Endodermal cell (in vitro differentiated cells): ENCODE measurements at places on chromosomes 6 and 20.
A peak's percentile ranks its signal among the peaks of the same experiment; 100 is the strongest.

- DNase-seq, result peak; percentile 11
Observed at GRCh38 chr6:154352898-154353585, 3.6 kb downstream of the IPCEF1 start.

- no peak for DNase-seq
Observed at GRCh38 chr6:138004430-138005287, 102.6 kb downstream of the PERP start.

- DNase-seq, result peak; percentile 90
Observed at GRCh38 chr6:118618676-118619377, 32.6 kb downstream of the CEP85L start.

GRCh38 chr6:11288065-11288464 is 55.6 kb upstream of the NEDD9 start:
- DNase-seq, result no peak

DNA sequence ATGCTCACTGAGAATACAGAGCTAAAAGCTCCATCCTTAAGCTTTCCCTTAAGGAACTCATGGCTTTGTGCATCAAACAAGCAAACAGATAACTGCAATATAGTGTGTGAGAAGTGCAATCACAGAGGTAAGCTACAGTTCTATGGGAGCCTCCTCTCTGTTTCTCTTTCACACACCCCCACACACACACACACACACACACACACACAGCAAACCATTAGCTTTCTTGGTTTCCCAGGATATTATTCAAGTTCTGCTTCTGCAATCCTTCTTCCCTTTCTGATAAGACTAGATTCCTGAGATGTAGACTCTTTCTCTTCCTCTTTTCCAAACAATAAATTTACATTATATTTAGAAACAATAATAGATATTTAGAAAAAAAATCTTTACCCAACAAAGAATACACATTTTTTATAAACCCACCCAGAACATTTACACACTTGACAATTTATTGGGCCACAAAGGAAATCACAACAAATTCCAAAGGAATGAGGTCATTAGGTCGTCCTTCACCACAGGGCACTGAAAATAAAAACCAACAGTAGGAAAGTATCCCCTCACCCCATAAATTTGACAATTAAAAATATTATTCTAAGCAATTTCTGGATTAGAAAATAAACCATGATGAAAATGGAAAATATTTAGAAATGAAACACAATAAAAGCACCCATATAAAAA is 9.3 kb upstream of the GFOD1 start:
- DNase-seq, result no peak

GRCh38 chr6:144413418-144413817 is 128.3 kb downstream of the UTRN start:
- DNase-seq, result no peak

DNA sequence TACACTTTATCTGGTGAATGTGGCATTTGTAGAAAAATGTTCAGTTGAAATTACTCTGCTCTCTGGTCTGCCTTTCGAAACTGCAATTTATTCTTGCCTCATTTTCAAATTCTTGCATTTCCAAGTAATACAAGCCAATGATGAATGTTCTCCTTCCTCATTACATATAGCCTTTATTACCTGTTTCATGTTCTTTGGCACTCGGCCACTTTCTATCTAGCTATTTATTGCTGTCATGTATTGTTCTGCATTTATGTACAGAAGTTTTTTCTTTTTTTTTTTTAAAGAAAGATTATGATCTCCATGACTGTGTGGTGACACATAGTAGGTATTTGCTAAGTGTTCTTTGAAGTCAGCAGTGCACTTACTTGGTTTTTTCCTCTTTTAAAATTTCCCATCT is 261.4 kb downstream of the ZFAND3 start:
- DNase-seq, result no peak

- DNase-seq, result no peak
Observed at GRCh38 chr20:13259921-13260320, 38.8 kb downstream of the ISM1 start.

- DNase-seq, result no peak
Observed at GRCh38 chr20:7911586-7912330, 28.5 kb downstream of the HAO1 start.
